ENCODE measurements at places on chromosomes 2 and 18.

DNA sequence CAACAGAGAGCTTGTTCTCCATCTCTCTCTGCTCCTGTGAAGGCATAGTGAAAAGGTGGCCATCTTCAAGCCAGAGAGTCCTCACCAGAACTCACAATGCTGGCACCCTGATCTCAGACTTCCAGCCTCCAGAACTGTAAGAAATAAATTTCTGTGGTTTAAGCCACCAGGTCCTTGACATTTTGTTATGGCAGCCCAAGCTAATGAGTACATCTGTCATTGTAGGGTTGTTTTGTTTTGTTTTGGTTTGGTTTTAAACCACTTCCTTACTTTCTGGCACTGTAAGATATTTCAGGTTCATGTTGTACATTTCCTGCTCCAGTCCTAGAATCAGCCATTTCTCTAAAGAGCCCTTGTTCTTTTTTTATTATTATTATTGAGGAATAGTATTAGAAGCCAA, 171.2 kb downstream of the CPS1 start:
- no peak for DNase-seq

DNA sequence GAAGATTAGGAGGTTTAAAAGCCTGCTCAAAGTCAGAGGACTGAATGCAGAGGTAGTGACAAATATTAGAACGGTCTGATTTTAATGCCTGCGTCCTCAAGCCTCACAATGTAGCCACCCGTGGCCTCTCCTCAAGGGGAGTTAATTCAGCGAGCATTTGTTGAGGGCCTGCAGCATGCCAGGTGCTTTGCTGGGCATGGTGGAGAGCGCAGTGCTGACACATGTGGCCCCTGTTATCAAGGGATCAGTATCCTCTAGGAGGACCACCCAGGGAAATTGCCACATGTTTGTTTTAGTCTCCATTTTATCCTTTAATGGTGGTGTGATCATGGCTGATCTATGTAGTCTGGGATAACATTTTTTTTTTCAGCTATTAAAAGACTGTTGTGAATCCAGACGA, 19.2 kb downstream of the PMAIP1 start:
- no peak for DNase-seq

DNA sequence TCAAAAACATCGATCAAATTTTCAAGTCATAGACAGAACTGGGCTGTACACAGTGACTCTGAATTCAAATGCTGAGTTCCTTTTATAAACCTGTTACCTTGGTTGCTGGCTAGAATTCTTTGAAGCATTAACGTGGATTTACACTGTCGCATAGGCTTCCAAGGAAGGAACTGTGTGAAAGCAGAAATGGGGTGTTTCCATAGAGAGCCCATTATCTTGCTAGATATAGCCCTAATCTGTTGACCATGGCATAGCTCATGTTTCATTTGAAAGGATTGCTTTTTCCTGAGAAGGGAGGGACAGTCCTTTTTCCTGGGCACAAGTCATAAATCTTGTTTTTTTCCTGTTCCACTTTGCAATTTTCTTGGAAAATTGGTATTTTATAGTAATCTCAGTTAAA, 73.8 kb upstream of the NEUROD1 start:
- no peak for DNase-seq

DNA sequence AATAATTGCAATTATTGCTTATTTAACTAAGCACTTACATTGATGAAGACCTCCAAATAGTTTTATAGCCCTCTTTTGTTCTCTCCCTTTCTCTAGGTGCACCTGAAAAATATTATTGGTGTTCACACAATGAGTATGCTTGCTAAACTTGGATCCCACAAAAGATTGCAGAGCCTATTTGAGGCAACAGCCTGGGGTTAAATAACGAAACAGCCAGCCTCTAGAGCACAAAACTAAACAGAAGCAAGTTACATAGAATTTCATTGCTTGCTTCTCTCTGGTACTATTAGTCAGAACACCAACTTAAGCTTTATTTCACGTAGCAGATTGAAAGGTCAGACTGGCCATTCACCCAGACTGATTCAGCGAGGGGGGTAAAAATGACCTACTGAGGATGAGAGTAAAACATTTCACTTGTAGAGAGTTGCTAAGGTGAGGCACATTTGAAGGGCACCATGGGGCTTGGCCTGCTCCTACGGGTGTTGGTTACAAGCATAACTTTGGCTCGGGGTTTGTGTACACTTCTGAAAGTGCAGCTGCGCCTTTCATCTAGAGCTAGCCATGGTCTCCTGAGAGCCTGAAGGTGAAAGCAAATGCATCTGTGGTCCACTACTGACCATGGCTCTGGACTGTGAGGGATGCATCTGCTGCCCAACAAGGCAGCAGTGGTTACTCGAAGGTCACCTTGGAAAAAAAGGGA, 225.1 kb upstream of the LRRTM1 start:
- no peak for DNase-seq

DNA sequence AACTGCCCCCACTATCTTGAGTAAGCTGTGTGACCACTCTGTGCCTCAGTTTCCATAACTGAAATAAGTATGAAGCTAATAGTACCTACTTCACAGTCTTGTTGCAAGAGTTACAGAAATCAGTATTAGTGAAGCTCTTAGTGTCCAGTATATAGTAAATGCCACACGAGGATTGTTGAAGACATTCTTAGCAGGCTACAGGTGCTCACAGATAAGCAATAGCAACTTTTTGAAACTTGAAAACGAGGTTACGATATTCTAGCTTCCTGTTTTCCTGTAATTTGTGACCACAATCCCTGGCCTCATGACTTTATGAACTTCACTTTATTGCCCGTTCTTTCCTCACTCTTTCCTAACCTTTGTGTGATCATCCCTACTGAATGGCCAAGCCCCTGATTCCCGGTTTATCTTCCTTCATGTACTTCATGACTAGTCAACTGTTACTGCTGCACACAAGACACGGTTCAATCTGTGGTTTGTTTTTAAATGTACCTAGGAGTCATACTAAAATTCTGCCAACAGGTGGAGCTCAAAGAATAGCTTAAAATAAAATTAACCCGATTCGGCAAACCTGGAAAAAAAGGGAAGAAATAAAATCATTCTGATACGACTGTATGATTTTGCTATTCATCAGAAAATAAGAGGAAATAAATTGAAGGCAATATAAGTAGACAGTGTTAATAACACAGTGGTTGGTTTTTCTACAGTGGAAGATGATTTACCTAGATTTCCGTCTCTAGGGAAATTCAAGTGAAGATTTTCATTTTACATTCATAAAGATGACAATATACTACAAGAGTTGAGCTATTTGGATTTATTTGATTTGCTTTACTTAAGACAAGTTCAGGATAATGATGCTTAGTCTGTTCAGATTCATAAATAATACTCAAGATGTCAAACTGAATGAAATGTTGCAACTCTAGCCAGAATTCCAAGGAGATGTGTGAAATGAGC, 38.1 kb upstream of the STAT1 start:
- no peak for DNase-seq

DNA sequence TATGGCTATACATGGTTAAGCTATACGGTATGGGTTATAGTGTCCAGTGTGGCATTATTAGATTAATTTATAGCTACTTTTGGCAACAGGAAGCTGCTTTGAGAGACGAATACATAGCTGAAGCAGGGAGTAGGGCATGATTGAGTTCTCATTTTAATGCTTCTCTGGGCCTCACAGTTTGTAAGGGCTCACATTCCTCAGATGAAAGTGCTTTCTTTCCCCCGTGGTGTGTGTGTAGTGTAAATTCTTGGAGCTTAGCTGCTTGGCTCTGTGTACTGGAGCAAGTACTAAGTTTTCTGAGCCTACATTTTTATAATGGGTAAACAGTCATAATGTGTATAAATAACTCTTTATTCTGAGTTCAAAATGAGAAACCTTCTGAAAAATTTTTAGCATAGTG, 173.7 kb downstream of the PTPRM start:
- DNase-seq, result no peak

- no peak for DNase-seq
Observed at GRCh38 chr2:136468799-136469369, 296.5 kb upstream of the THSD7B start.

- DNase-seq, result no peak
Observed at GRCh38 chr18:76356666-76357065, 138.4 kb downstream of the ZNF516 start.

GRCh38 chr2:128986026-128986715, 667.5 kb upstream of the HS6ST1 start:
- no peak for DNase-seq

- DNase-seq, result no peak
Observed at GRCh38 chr2:101290711-101291110, 17.8 kb downstream of the RNF149 start.

DNA sequence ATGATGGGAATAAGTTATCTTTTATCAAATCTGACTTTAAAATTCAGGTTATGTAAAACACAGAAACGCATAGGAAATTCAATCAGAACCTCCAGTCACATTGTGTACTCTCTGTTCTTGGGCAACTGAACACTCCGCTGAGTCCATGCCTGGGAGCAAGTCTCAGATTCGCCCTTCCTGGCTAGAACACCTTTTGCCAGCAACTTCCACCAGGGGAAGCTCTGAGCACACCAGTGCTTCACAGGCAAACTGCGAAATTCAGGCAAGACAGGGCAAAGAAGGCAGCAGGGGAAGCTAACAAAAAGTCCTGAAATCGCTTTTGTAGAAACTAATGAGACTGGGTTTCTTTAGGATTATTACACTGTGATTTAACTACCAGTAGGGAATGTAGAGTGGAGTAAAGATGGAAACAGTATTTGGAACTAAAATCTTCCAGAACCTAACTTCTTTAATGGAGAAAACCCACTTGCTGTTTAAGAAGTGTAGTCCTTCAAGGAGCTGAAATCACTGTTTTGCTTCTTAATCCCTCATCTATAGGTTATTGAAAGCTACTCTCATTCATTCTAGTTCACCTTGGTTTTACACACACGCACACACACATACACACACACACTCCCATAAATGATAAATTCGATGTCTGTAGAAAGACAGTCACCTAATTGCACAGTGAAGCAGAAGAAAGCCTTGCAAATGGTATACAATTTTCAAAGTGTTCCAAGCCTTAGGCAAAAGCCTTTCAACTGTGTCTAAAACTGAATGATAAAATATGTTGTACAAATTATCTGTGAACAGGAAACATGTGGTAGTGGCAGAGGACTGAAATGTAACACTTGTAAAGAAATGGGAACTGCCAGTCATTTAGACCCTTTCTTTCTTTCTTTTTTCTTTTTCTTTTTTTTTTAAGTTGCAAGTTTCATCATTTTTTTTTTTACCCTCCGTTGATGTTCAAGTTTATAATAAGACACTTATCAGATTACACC, 214.5 kb downstream of the TMEM182 start:
- DNase-seq, result no peak

GRCh38 chr2:102366406-102367112, 11.0 kb downstream of the IL18R1 start:
- DNase-seq, result no peak

DNA sequence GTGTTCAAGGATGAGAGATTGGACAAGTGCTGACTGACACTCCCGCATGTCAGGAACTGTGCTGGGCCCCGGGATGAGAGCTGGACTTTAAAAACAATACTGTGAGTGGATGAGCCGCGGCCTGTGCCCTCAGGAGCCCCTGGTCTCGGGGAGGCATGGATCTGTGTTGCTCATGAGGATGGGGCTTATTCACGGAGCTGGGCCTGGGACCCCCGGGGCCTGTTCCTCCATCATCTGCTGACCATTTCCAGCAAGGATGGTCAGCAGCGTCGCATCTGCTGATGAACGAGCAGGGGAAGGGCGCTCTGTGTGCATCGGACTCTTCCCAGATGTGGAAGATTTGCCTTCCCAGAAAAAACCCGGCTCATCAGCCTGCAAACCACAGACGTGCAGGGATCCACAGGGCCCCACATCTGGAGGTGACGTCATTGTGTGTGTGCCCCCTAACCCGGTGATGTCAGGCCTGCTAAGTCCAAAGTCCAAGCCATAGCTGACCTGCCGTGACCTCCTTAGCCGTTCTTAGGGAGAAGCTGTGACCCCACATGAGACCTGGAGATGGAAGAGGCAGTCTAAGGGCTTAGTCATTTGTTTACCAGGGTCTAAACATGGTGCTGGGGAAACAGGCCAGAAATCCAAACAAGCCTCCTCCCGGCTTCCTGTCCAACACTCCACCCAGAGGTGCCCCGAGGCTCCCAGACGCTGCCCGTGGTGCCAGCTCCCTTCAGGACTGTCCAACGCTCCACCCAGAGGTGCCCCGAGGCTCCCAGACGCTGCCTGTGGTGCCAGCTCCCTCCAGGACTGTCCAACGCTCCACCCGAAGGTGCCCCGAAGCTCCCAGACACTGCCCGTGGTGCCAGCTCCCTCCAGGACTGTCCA, 143.9 kb downstream of the PXDN start:
- DNase-seq, result no peak

DNA sequence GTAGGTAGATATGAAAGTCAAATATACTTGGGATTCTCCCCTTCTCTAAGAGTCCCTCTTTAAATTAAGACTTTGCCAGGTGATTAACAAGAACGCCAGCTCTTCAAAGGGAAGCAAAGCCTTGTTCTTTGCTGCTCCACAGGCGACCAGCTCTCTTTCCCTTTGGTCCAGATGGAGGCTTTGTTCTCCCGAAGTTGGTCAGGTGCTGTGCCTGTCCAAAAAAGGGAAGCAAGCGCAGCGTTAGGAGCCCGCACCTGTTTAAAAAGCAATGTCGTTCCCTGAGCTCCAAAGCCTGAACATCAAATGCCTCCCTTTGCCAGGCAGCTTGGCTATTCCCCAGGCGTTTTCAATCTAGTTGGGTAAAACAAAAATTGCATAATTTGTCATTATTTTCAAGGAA, 1913.1 kb upstream of the PIK3C3 start:
- no peak for DNase-seq

DNA sequence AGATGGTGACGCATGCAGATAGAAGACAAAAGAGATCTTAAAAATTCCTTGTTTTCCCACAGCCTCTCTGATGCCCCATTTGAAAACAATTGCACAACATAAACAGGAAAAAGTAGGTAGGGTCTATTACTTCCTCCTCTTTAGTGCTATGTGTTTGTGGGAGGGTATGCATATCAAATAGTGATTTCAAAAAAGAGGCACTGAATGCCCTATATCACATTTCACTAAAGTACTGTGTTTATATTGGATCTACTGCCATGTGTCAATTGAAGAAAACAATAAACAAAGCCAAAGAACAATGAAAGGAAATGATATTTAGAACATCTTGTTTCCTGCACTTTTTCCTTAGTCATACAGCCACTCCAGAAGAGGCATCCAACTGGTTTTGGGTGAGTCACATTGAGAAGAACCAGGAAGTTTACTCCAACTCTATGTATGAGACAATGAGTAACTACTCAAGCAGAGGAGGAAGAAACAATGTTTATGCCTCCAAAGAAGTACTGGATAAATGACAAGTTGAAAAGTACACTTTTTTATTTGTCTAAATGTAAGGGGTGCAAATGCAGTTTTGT, 583.6 kb downstream of the FBXO15 start:
- DNase-seq, result no peak

Data from activated CD4-positive, CD25-positive, alpha-beta regulatory T cell treated with anti-CD3 and anti-CD28 coated beads, Interleukin-2, amount 50 U/mL, for 72 hours (primary cell).